Stimulated activated CD4-positive, alpha-beta T cell treated with anti-CD3 and anti-CD28 coated beads, Interleukin-1b, Interleukin-23, amount 100 ng/mL, for 1 hour (primary cell): ENCODE measurements at places on chromosomes 3 and 15.
A peak's percentile ranks its signal among the peaks of the same experiment; 100 is the strongest.

- no peak for DNase-seq
Measured at GRCh38 chr3:57421336-57421735, 122.8 kb downstream of the DNAH12 start.

GRCh38 chr3:25437953-25438352 is 9.9 kb downstream of the RARB start:
- no peak for DNase-seq

- DNase-seq = peak; percentile 45
Measured at GRCh38 chr15:68559345-68560310, 19.2 kb upstream of the CORO2B start.

DNA sequence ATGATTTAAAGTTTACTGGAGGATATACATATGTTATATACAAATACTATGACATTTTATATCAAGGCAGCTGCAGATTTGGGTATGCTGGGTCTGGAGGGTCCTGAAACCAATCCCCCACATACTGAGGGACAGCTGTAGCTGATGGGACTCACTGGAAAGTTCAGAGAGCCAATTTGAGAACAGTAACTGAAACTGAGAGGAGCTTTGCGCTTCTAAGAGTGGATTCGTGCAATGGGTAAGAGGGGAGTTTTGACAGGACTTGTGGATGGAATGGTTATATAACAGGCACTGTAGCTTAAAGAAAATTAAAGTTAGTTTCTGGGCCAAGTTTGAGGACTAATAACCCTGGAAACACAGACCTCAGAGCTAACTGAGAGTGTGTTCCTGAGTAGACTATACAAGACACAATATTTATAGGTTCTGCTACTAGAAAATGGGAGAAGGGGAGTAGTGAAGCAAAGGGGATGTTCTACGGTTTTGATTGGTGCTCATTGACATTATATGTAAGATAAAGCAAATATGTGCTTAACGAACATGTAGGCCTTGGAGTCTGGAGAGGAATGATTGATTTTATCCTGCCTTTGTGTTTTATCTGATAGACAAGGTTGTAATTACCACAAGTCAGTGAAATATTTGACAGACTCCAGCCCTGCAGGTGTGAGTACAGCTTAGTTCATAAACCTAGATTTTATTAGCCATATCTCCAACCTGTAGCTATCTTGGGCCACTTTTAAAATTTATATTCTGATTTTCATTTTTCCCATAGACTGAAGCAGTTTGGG is 4.8 kb upstream of the ZMAT3 start:
- no peak for DNase-seq

DNA sequence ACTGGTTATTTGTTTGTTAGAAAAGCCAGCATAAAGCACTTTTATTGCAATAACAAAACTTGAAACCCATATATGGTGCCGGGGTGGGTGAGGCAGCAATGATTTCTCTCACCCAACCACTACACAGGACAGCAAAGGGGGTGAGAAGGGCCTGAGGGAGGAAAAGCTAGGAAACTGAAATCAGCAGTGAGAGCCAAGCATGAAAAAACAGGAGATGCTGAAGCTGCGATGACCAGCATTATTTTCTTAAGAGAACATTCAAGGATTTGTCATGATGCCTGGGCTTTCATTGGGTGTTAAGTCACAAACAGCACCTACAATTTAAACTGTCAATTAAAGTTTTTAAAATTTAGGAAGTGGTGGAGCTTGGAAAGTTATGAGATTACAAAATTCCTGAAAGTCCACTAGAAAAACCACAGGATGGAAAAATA is 11.9 kb upstream of the TM4SF4 start:
- no peak for DNase-seq

DNA sequence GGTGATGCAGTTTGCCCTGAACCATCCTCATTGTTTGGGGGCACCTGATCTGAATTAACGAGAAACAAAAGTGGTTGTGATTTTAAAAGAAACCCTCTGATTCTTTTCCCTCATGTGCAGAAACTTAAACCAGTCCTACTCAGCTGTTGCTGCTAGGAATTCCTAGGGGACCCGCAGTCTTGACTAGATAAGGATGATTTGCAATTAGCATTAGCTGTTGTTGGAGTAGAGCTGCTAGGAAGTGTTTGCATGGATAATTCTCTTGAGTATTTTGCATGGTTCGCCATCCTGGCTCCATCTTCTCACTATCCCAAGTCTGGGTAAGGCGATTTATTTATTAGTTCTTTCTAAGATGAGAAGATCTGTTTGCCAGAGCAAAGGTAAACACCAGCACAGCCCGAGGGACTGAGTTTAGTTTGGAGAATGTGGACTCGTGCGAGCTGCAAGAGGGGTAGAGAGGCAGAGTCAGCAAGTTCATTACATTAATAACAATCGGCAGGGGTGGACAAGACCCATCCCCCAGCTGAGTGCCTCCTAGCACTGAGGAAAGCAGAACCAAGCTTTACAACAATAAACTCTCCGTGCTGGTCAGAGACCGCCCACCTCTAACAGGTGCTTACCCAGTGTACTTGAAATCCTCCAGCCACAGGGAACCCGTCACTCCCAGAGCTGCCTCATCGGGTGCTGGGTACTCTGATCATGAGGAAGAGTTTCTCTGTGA is 4.1 kb downstream of the FGD5 start:
- no peak for DNase-seq

- no peak for DNase-seq
Measured at GRCh38 chr3:78683284-78683683, 1084.5 kb downstream of the ROBO1 start.

DNA sequence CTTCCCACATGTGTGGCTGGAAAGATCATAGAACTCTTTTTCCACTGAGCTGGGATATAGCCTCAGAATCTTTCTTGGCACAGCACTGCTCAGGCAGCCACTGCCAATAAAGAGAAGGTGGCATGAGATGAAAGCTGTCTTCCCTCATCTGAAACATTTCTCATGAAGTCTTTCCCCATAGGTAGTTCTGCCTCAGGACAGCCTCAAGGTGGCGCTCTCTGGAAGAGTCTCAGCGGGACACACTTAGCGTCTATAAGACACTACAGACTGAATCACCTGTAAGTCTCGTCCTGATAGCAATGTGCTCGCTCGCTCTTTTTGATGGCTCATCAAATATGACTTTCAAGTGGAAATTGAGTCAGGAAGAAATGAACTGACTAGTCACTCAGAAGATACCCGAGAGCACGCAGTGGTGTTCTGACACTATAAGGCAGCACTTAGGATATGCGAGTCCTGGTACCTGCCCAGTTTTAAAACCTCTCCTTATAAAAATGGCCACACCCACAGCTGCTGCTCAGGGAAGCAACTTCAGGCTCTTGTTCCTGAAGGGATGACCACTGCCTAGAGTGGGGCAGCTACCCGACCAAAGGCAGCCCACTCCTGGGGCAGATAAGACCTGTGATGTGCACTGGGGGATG is 269.5 kb downstream of the SUCLG2 start:
- no peak for DNase-seq

DNA sequence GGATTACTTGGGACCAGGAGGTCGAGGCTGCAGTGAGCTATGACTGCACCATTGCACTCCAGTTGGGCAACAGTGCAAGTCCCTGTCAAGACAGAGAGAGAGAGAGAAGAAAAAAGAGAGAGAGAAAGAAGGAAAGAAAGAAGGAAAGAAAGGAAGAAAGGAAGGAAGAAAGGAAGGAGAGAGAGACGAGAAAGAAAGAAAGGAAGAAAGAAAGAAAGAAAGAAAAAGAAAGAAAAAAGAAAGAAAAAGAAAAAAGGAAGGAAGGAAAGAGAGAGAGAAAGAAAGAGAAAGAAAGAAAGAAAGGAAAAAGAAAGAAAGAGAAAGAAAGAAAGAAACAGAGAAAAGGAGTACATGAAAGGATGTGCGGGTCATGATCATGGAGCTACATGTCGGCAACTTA is 80.2 kb downstream of the ATP13A4 start:
- no peak for DNase-seq
